ENCODE measurements at places on chromosomes 5 and 9. TPM values are rescaled to one million over a fixed set of nuclear protein-coding genes. Genes with fewer than 3 reads are reported as not detected.

The HTR1A gene
- total RNA-seq: 20.4 TPM

The ARHGEF37 gene
- 1.2 TPM for total RNA-seq

The OR1J2 gene
- not detected for total RNA-seq

The PCDHB8 gene
- total RNA-seq: 7.7 TPM

DNA sequence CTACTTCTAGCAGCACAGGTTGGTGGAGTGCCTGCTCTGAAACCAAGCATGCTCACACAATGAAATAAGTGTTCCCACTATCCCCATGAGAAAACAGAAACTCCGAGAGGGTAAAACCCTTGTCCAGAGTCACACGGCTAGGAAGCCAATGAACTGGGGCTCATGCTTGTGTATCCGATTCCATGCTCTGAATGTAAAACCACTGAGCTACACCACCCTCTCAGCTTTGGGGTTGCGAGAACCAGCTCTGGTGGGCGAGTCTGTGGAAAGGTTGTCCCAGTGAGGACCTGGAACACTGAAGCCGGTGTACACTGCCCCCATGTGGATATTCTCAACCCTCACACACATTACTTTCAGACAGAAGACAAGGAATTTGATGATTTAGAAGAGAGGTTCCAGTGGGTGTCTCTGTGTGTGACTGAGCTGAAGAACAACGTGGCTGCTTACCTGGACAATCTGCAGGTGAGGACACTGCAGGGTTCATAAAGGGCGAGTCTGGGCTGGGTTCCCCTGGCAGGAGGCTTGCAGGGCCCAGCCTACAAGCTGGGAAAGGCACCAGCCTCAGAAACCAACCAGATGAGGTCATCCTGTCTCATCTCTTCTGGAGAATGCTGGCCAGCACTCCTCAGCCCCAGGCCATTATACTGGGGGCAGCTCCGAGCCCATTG, 37.4 kb downstream of the ARHGEF37 start:
- DNase-seq: peak; percentile 37

- DNase-seq: no peak
Observed at GRCh38 chr9:15717290-15717967, 164.6 kb downstream of the CCDC171 start.

- DNase-seq: no peak
Observed at GRCh38 chr5:4243479-4244264, 648.0 kb downstream of the IRX1 start.

DNA sequence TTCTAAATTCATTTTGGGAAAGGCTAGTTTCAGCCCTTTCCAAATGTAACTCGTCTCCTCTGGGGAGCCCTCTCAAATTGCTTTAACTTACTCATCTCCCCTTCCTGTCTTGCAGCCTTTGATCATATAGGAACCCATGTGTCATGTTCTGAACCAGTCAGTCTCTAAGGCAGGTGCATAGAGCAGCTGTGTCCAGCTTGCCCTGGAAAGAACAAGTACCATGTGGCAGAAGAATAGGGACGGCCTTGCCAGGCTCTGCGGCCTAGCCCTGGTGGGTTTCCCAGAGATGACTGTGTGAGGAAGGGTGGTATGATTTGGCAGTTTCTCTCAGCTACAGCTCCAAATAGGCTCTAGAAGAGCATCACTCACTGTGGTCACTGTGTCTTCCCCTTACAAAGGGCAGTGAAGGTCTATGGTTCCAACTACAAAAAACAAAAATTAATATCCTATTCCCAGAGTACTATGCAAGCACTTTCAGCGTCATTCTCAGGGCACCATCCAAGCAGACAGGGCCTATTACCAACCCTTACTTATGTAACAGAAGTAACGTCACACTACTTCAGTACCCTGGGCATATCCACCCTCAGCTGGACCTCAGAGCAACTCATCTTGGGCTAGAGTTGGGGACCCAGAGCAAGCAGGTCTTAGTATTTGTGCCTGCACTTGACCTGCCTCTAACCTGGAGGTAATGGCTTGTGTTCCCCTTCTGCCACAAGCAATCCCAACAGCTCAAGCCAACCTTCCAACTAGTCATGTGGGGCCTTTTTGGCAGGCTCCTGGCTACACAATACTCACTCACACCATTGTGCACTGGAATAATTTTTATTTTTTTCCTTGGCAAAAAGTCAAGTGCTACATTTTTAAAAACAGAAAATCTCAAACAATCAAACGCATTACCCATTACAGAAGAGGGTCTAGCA, 37.2 kb upstream of the UBAP2 start:
- DNase-seq: no peak

GRCh38 chr5:143923634-143924266, 111.8 kb downstream of the HMHB1 start:
- no peak for DNase-seq

DNA sequence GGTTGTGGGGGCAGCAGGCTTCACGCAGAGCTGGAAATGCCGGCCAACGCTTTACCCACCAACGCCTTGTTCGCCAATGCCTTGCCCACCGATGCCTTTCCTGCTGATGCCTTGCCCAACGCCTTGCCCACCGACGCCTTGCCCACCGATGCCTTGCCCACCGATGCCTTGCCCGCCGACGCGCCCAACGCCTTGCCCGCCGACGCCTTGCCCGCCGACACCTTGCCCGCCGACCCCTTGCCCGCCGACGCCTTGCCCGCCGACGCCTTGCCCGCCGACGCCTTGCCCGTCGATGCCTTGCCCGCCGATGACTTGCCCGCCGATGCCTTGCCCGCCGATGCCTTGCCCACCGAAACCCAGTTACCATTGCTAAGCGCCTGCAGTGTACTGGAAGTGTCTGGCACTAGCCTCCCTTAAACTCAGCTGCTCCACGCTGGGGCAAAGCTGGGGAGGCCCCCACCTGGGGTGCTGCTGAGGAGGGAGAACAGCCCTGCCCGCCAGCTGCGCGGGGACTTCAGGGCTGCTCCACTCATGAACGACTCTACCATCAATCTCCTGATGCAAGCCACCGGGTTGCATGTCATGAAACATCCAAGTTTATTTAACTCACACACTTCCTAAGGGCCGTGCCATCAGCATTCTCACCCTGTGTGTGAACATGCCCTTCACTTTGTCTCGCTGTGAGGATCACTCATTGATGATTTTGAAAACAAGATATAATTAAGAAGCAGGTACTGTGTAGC, 1.8 kb downstream of the SLC6A18 start:
- DNase-seq: no peak

GRCh38 chr9:93128715-93129224, 5.3 kb downstream of the NINJ1 start:
- DNase-seq: no peak

DNA sequence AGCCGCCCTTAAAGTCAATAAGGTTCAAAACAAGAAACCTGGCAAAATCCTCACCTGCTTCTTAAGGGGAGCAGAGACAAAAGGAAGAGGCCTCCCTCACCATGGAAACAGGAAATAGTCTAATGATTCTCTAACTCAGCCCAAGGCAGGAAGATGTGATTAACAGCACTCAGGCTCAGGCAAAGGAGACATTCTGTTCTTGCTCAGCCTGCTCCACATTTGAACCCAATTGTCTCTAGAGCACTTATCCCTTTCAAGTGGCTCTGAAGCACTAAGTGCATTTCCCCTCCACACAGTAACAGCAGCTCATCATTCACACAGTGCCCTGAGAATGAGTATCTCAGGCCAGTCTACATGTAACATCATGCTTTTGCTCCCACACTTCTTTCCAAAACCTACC, 72.3 kb downstream of the NIPSNAP3B start:
- DNase-seq: no peak

DNA sequence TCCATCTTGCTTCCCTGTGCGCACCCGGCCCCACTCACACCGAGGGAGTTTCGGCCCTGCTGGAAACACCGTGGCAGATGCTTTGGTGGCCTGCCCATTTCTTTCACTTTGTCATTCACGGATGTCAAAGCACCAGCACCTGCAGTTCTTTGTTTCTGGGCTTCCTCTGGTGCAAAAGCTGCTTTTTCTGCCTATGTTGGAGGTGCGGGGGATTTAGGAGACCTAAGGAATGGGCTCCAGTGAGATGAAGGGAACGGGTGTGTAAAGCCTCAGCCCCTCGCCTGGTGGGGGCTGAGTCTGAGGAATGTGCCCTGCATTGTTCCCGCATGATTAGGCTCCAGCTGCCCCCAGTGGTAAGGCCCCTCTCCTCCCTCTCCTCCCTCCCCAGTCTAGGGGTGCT, 62.3 kb downstream of the THBS4 start:
- DNase-seq: no peak

DNA sequence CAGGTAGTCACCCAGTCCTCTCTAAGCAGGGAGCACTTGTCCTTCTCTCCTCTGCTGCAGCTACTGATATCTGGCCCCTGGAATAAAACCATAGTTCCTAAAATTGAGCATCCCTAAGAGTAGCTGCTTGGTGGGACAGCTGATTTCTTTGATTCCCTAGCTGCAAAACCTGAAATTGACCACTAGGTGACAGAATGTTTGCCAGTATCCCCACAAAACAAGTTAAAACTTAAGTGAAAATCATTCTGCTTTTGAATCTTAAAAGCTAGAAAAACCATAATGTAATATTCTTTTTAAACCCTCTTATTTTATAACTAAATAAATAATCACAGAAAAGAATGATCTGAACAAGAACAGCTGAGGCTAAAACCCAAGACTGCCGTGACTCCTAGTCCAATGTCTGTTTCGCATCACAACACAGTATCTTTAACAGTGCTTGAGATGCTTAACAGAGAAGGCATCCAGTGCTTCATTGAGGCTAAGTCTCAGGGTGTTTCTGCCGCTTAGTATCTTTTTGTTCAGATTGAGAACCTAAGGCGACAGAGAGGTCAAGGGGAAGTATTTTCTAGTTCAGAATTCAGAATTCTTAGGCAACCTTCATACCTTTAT, 24.4 kb upstream of the TAL2 start:
- no peak for DNase-seq

DNA sequence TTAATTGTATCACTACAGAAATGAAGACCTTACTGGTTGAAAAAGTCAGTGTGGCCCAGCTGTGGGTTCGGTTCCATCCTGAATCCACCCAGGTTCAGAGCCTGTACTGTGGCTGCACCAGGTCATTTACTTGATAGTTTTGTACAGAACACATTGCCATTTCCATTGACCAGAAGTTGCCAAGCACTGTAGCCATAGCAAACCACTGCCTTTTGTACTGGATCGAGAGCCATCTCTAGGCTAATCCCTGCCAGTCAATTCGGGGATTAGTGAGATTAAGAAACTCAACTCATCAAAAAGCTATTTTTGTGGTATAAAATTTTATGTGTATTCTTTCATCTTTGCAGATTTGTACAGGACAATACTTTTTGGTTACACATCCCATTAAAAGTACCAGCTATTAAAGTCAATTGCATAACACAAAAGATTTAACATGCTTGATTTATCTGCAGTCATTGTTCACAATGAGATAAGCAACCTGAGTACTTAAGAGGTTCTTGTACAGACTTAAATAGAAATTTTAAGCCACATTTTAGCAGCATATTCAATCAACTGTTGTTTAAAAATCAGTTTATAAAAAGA, 108.5 kb upstream of the OTULINL start:
- no peak for DNase-seq

GRCh38 chr5:59062986-59063683, 480.3 kb downstream of the RAB3C start:
- DNase-seq: no peak

- DNase-seq: no peak
Observed at GRCh38 chr5:14662721-14663260, 1.7 kb upstream of the OTULIN start.

- DNase-seq: no peak
Observed at GRCh38 chr5:73701566-73701965, 75.6 kb downstream of the ARHGEF28 start.

GRCh38 chr5:45609661-45610060, 86.5 kb downstream of the HCN1 start:
- DNase-seq: no peak

DNA sequence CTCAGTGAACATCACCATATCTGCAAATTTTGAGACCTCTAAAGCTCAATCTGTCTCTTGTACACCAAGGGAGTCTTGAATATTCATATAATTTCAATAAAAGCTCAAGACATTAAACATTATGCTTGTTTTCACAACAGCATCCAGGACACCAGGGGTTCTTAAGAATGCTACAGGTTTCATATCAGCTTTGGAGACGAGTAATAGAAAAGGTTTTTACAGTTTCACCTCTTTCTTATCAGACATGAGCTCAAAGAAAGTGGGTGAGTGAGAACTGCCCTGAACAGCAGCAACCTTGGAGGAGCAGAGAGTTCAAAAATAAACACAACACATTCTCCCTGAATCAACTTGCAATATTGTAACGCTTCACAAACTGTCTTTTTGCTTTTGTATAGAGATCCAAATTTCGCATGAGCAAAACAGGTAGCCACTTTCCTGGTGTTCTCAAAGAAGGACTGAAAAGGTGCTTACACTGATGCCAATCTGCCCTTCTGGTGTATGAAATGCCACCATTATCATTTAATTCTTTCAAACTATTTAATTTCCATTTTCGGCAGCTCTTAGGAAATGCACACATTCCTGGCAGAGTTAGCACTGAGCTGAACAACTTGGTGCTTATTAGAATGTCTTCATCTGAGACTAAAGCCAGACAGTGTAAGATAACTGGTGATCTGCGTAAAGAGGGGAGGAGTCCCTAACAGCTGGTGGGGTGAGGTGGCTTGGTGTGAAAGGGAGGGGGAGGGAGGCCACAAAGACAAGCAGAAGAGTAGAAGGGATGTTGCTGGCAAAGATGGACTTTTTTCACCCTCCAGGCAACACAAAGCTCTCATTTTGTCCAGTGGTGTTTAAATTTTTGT, 535.3 kb downstream of the PDE4D start:
- no peak for DNase-seq

Data from frontal cortex (tissue), 4 donors.